Stimulated activated CD8-positive, alpha-beta memory T cell treated with anti-CD3 and anti-CD28 coated beads, Interleukin-4, amount 100 ng/mL, for 1 hour (primary cell): ENCODE measurements at places on chromosomes 11 and 22.
A peak's percentile ranks its signal among the peaks of the same experiment; 100 is the strongest.

GRCh38 chr11:28981381-28981780 lies 873.2 kb downstream of the METTL15 start:
- no peak for DNase-seq

- no peak for DNase-seq
These were observed 18.9 kb downstream of the TPST2 start for GRCh38 chr22:26570864-26571525.

GRCh38 chr11:61959114-61959513 lies 8.3 kb downstream of the FTH1 start:
- no peak for DNase-seq

- no peak for DNase-seq
These were observed 25.8 kb downstream of the SWAP70 start for GRCh38 chr11:9689721-9690120.

GRCh38 chr22:28151151-28151816 lies 232.2 kb upstream of the PITPNB start:
- no peak for DNase-seq

DNA sequence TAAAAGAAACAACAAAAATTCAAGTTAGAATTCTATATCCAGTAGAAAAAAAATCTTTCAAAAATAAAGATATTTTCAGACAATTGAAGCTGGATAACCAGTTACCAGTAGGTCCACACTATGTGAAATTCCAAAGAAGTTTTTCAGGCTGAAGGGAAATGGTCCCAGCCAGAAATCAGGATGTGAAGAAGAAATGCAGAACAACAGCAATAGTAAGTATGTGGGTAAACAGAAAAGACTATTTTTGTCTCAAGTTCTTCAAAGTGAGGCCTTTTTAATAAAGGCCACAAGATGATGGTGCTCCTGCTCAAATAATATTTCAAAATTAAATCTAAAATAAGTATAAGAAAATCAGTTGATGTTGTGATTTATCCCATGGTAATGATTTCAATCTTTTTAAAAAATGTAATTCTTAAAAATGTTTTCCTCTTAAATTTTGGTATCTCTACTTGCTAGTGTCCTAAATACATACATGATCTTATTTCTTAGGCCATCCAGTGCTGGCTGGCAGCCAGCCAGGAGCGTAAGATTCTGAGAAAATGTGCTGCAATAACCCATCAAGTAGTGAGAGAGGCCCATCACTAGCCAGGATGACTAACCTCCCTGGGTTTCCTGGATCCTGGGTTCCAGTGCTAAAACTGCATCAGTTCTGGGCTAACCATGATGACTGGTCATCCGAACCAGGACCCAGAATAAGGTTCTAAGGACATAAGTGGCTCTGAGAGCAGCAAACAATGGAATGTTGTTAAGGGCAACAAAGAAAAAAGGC lies 15.6 kb upstream of the UCP3 start:
- DNase-seq = no peak

DNA sequence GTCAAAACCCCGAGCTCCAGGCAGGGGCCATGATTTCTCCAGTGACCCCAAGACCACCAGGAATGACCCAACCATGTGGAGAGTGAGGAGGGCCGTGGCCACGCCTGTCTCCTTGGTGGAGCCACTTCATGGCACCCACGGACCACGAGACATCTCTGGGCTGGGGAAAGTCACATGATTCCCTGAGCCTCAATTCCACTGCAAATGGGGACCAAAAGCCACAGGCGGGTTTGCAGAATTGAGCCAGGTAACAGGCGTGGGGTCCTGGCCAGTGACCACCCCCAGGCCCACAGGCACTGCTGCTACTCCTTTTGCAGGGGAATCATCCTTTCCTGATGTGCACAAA lies 178.9 kb downstream of the CTTN start:
- no peak for DNase-seq

- no peak for DNase-seq
These were observed 677.6 kb downstream of the NTM start for GRCh38 chr11:132048040-132048439.

DNA sequence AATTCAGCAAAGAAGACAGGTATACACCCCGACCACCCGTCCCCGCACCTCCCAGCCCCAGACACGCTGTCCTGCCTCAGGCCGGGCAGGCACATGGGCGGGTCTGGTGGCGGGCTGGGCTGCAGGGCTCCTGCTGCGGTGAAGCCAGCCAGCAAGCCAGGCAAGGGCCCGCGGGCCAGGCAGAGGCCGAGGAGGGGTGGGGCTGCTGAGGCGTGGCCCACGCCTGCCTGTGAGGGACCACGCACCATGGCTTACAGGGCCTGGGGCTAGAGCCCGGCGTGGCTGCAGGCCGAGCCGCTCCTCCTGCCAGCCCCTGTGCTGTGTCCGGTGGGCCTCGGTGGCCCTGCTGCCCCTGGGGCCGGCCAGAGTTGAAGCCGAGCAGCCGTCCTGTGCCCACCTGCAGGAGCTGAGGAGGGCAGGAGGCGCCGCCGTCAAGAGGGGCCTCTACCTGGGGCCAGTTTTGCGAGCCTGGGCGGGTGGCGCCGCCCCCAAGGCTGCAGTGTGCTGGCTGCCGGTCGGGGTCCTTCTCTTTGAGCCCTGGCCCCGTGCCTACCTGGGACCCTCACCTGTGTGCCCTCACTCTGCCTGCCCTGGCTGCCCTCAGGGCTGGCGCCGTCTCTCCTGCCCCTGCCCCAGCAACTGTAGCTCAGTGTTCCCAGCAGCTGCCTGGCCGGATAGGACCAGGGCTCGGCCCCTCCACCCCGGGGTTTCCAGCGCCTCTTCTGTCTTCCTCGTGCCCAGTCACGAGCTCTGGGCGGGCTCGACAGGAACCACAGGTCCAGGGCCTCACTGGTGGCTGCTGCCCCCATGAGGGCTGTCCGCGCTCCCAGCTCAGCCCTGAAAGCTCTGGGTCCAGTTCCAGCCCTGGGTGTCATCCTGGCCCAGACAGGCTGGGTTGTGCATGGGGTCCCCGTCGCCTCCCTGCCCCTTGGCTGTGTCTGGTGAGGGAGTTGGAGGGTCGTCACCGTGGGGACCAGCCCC lies 38.4 kb downstream of the MOB2 start:
- DNase-seq = no peak

GRCh38 chr11:95674657-95675358 lies 114.8 kb downstream of the FAM76B start:
- no peak for DNase-seq

DNA sequence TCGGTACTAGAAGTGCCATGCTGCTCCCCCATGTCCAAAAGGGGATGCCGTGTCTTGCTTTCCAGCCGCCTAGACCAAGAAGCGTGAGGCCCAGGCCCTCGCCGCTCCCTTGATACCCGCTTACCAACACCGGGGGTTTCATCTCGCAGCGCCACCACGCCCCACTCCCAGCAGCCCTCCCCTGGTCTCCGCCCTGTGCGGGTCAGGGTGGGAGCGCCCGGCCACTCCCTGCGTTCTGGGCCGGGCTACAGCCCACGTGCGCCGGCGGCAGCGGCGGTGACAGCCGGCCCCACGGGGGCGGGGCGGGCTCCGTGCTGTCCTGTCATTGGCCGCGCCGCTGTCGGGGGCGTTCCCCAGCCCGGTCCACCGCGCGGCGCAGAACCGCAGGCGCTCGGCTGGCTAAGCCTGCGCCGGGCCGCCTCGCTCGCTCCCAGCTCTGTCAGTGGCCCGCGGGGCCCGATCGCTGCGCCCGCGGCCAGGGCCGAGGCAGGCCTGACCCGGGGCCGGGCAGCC lies at the start of gene MICAL2:
MICAL2 (plus strand) TSS at position 390 of the 513 bp plus-strand sequence. CDS start 51,566 bp downstream, outside the sequence.
- DNase-seq = peak; percentile 70

GRCh38 chr22:19820880-19821522 lies 33.7 kb downstream of the GNB1L start:
- no peak for DNase-seq

GRCh38 chr11:86068138-86068871 lies 579 bp downstream of the PICALM start:
- DNase-seq = no peak

DNA sequence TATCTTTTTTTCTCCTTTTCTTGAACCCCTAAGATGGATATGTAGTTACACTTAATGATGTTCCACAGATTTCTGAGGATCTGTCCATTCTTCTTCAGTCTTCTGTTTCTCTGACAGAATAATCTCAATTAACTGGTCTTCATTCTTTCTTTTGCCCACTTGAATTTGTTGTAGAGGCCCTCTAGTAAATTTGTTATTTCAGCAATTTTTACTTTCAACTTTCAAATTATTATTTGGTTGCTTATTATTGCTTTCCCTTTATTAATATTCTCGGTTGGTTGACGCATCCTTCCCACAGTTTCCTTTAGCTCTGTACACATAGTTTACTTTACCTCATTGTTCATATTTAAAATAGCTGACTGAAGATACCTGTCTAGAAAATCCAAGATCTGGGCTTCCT lies 1013.7 kb upstream of the CNTN5 start:
- DNase-seq = no peak

DNA sequence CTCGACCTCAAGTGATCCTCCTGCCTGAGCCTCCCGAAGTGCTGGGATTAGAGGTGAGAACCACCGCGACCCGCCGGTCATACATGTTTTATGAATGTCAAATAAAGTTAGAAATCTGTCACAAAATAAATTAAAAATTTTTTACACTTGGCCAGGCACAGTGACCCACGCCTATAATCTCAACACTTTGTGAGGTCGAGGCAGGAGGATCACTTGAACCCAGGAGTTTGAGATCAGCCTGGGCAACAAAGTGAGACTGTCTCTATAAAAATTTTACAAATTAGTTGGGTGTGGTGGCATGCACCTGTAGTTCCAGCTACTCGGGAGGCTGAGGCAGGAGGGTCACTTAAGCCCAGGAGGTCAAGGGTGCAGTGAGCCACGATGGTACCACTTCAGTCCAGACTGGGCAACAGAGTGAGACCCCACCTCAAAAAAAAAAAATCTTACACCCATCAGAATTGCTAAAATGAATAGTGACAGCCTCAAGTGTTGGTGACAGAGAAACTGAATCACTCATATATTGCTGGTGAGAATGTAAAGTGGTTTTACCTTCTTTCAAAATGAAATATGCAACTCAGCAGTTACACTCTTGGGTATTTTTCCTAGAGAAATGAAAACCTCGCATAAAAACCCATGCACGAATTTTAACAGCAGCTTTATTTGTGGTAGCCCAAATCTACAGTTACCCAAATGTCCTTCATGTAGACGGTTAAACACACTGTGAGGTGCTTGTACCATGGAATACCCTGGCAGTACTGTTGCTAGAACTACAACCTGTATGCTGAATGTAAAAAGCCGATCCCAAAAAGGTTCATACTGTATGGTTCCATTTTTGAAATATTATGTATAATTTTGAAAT lies 55.4 kb downstream of the MED15 start:
- DNase-seq = no peak

DNA sequence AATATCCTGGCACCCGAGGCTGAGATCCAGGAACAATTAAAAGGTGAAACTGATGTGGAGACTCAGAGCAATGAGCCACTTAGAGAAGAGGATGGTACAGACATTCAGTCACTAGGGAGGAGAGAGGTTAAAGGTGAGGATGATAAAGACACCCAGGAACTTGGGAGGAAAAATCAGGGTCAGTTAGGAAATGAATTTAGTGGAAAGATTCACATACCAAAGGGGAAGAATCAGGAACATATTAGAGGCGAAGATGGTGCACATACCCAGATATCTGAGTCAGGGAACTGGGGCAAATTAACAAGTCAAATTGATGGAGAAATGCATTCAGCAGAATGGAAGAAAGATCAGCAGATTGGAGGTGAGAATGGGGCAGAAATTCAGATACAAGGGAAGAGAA lies 4.1 kb upstream of the MEI1 start:
- DNase-seq = no peak

GRCh38 chr22:32901925-32902324 lies 100.4 kb downstream of the TIMP3 start:
- DNase-seq = no peak
